Activated CD8-positive, alpha-beta memory T cell treated with anti-CD3 and anti-CD28 coated beads, Interleukin-2, amount 50 U/mL, for 4 hours (primary cell): ENCODE measurements at places on chromosomes 12 and 14.

- no peak for DNase-seq
Measured at GRCh38 chr14:102891111-102891510, 31.4 kb upstream of the AMN start.

- DNase-seq, result no peak
Measured at GRCh38 chr14:31568161-31568560, 7.0 kb downstream of the NUBPL start.

DNA sequence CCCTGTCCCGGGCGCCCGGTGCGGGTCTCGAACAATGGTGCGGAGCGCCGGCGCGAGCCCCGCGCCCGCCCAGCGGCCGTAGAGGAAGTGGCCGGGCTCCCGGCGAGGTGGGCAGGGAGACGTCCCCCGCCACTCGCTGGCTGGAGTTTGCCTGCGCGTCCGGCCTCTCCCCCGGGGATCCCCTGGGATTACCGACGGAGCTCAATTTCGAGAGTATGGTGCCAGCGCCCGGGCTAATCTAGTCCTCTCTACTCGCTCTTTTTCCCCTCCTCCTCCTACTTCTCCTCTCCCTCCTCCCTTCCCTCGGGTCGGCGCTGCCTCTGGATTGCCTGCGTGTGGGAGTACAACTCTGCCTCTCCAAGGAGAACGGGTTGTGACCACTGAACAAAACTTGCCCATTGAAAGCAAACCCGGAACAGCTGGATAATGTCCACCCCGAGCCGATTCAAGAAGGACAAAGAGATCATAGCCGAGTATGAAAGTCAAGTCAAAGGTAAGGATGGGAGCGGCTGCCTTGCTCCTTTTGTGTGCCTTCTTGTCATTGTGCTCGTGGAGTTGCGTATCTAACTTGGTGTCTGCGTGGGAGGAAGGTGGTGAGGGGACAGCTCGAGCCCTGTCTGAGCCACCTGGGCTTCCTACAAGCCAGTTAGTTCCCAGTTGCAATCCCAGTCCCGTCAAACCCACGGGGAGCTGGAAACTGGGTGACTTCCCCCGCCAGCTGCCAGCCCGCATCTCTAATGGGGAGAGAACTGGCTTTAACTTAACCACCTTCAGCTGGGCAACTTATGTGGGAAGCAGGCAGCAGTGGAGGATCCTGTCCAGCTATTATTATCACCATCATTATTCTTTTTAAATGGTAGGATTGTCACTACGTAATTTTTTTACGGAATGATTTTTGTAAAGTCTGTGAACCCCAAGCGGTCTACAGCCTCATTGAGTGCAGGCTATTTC is at the start of gene SRGAP1:
Gene SRGAP1 (plus strand): TSS at position 310 of the 951 bp plus-strand sequence. CDS start 117 bp downstream, at position 427.
- no peak for DNase-seq

DNA sequence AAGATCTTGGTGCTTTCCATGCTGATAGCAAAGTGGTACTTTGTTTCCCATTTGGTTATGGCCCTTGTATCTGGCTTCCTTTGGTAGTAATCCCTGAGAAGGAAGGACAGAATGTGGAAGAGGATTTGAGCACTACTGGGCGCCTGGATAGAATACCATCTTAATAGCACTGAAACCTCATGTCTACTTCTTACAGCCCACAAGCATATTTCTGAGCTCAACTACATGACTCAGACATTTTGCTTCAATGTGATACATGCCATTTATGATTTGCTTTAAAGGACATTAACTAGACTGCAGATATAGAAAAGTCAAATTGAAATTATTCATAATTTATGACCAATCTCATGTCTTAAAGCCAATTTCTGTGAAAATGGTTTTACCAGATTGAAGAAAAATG is 80.4 kb downstream of the LIN7A start:
- DNase-seq, result no peak

- no peak for DNase-seq
Measured at GRCh38 chr14:100306998-100307765, 938 bp upstream of the SLC25A29 start.

DNA sequence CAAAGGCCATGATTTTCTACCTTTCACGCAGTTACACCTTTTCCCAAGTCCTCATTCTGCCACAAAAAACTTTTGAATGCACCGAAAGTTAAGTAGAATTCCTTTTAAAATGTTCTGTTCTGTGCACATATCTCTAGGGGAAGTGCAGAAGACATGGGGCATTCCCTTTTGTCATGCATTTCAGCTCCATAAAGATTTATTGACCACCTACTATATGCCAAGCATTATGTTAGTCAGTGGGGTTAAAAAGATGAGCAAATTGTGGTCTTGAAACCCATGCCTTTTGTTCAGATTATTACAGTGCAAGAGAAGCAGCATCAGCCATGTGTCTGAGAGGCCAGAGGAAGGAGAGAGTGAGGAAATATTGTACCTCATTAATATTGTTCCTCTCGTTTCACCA is 338.5 kb downstream of the RGS6 start:
- DNase-seq, result no peak

- peak; percentile 43 for DNase-seq
Measured at GRCh38 chr12:121005346-121005815, 10.9 kb downstream of the C12orf43 start.

- no peak for DNase-seq
Measured at GRCh38 chr14:62126879-62127478, 364.8 kb downstream of the SNAPC1 start.

GRCh38 chr12:112664569-112664968 is 127.0 kb upstream of the RPH3A start:
- no peak for DNase-seq

- no peak for DNase-seq
Measured at GRCh38 chr14:81565441-81566290, 32.0 kb upstream of the SEL1L start.

DNA sequence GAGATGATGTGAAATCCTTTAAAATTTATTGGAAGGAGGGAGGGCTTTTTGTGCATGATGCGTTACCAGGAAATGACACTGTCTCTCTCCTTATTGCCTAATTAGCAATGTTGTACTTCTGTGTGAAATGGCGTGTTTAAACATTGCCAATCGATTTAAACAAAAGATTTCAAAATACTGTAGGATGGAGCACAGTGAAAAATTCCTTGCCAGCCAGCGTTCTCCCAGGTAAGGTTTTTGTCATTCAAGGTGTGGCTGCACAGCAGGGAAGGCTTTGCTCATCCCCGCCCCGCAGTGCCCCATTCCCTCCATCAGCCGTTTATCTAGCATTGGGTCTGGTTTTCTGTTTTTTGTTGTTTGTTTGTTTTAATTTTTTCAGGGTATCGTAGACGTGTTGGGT is 137.3 kb downstream of the CACNA1C start:
- no peak for DNase-seq

DNA sequence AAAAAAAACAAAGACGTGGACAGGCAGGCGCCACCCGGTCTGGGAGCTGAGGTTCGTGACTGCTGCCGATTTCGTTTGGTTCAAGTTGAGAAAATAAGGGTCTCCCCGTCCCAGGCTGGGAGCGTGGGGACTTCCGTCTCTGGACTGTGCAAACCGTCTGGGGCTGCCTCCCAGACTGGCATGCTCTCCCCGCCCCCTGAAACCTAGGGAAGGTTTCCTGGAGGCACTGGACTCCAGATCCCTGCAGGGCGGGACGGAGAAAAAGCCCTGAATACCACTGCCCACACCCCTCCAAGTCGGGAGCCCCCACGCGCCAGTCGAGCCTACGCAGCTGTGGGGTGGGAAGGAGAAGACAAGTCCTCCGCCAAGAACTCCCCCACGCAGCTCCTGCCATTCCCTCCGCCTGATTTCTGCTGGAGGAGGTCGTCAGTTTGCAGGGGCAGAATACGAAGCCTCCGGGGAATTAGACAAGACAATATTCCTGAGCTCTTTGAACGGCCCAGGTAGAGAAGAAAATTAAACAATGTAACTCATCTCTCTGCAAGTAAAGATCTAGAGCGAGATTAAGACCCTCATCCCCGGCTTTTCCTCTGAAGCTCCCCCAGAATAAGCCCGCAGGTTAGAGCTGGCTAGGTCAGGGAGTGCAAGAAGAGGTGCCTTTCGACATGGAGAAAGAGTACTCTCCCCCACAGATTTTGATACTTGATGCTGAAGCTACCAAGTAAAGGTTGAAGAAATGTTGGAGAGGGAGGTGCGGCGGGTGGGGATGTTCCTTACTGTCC is 10.4 kb upstream of the HOXC13 start:
- DNase-seq, result no peak

DNA sequence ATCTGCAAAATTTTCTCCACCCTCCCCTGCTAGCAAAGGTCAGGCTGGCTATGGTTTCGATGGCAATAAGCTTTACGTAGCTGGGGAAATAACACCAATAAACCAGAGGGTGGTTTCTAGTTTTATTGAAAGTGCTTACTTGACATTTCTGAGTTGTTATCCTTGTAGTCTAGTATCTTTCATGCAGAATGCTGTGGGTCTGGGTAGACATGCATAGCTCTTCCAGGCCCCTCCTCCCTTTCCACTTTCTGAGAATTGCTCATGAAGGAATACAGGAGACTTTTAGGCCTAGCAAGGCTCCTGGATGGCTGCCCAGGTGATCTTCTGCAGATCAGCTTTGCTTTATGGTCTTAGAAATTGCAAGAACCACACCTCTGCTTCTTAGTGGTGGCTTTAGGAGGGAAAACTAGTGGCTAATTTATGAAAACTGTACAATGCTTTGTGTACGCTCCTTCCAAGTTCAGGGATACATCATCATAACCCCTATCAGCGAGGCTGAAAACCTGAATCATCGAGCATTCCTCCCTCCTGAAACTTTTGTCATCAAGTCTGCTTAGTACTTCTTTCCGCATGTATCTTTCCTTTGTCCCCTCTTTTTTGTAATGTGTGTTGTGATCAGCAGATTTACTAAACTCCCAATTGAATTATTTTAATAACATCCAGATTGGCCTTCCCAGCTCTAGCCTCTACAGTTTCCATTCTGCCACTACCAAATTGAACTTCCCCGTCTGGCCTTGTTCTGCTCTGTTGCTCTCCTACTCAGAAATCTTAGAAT is 473.0 kb downstream of the RAD51B start:
- DNase-seq, result no peak

DNA sequence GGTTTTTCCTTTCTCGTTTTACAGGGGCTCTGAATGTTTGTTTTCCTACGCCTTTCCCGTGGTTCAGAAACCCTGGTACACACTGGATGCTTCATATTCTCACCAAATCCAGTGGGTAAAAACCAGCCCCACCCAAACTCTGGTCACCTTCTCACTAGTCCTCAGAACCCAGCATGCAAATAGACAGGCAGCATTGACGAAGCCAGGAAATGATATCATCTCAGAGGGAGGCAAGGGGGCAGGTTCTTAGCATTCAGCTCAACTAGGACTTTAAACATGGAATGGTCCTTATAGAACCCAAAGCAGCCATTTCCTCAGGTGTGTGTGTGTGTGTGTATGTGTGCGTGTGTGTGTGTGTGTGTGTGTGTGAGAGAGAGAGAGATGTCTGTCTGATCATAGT is 142.0 kb downstream of the KCNK10 start:
- no peak for DNase-seq

- no peak for DNase-seq
Measured at GRCh38 chr14:94088516-94088915, 7.4 kb downstream of the IFI27L1 start.

GRCh38 chr12:81329085-81329484 is 251.2 kb downstream of the ACSS3 start:
- no peak for DNase-seq

DNA sequence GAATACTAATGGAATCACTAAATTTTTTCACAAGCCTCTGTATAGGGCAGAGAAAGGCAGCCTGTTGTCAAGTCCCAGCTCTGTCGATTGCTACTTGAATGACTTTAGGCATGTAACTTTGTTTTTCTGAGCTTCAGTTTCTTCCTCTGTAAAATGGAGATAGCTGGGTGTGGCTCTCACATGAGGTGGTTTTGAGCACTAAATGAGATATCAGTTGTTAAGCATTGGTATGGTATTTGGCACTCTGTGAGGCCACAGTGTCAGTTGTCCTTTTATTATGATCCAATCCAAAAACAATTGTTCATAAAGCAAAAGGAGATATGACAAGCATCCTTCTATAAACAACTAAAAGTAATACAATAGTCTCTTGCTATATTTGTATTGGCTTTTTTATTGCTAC is 120.6 kb downstream of the DUSP6 start:
- no peak for DNase-seq

DNA sequence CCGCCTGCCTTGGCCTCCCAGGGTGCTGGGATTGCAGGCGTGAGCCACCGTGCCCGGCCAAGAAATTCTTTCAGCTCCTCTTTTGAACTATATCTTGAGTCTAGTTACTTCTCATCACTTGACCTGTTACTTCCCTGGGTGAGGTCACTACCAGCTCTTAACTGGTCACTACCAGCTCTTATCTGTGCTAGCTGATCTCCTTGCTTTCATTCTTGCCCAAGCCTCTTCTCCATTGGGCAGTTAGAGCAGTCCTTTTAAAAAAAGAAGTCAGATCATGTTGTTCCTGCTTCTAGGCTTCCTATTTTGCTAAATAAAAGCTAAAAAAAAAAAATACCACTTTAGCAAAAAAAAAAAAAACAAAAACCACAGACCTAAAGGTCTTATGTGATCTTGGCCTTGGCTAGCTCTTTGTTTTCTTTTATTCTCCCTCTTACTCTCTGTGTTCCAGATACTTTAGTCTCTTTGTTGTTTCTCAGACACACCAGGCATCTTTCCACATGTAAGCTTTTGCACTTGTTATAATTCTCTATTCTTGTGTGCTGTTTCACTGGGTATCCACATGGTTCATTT is 63.5 kb downstream of the RAD51B start:
- no peak for DNase-seq

- no peak for DNase-seq
Measured at GRCh38 chr12:124428136-124428791, 133.4 kb downstream of the RFLNA start.

DNA sequence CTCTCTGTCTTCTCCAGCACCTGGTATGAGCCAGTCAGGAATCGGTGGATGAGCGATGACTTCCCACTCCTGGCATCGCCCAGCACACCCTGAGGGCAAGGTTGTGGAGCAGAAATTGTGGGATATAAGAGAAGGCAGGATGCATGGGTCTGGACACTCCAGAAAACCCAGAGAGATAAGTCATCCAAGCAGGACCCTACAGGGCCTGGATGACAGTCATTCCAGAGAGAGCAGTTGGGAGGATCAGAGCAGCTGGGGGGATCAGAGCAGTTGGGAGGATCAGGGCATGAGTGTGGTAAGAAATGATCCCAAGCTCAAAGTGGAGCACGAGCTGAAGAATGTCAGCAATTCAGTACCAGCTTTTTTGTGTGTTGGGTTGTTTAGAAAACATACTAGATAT is 4.0 kb downstream of the AGAP2 start:
- no peak for DNase-seq

- no peak for DNase-seq
Measured at GRCh38 chr12:27424631-27425230, 21.8 kb upstream of the SMCO2 start.

- DNase-seq, result no peak
Measured at GRCh38 chr12:80710727-80711449, 3.5 kb downstream of the MYF6 start.

GRCh38 chr14:55142466-55142865 is 13.4 kb downstream of the LGALS3 start:
- no peak for DNase-seq
